ENCODE measurements at places on chromosomes 12 and 14.

DNA sequence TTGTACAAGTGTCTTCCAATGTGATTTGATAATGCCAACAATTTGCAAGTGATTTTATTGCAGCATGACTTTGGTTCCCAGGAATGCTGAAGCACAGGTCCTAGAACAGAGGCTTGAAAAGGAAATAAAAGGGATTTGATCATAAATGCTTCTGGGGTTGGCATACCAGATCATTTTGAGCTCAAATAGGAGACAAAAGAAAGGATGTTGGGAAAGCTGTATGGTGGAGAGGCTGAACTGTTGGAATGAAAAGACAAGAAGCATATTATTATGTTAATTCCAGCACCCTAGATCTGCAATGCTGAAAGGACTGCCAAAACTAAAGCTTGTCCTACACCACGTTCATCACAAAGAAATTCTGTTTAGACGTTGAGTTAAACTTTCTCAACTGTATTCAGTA is 143.1 kb downstream of the BICD1 start:
- DNase-seq: no peak

GRCh38 chr12:11870041-11870451 is 200.7 kb upstream of the BCL2L14 start:
- no peak for DNase-seq

GRCh38 chr12:108805136-108805535 is 52.2 kb downstream of the SSH1 start:
- DNase-seq: no peak

DNA sequence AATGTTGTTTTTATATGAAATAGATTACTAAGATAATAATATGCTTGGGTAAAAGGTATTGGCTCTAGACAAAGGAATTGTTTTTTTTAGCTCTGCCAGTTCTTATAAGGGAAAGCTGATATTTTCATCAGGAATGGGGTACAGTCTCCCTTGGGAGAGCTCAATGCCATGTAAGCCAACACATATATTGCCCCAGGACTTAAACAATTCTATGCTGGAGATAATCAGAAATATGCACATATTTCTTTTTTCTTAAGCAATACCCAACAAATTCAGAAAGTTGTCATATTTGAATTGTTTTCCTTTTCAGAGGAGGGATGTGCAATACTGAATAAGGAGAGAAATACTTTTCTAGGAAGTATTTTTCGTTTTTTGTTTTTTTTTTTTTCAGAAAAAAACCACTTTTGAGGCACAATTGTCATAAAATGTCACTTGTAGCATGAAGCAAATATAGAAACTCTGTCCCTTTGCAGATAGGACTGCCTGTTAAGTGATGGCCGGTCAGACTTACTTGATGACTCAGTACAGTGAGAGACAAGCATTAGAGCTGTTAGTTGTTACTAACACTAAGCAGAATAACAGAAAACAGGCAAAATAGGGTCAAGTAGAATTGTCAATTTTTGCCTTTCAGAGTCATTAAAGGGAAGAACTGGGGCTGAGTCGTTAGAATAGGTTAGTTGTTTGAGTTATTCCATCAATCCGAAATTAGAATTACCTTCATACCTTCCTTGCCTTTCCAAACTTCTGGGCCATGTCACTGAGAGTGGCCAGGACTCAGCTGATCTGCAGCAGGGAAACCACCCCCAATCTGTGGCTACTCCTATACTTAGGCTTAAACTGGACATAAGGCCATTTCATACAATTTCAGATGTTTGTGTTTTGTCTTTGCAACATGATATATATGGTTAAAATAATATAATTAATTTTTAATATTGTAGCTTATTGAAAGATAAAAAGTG is 168.1 kb downstream of the SLC38A4 start:
- DNase-seq: no peak

GRCh38 chr14:100536121-100536510 is 51.1 kb downstream of the BEGAIN start:
- no peak for DNase-seq

GRCh38 chr14:69237142-69237541 is 22.8 kb upstream of the GALNT16 start:
- no peak for DNase-seq

GRCh38 chr12:115097416-115097815 is 413.4 kb upstream of the TBX3 start:
- DNase-seq: no peak

- peak; percentile 90 for DNase-seq
Measured at GRCh38 chr14:55430024-55430690, 10.3 kb downstream of the TBPL2 start.

DNA sequence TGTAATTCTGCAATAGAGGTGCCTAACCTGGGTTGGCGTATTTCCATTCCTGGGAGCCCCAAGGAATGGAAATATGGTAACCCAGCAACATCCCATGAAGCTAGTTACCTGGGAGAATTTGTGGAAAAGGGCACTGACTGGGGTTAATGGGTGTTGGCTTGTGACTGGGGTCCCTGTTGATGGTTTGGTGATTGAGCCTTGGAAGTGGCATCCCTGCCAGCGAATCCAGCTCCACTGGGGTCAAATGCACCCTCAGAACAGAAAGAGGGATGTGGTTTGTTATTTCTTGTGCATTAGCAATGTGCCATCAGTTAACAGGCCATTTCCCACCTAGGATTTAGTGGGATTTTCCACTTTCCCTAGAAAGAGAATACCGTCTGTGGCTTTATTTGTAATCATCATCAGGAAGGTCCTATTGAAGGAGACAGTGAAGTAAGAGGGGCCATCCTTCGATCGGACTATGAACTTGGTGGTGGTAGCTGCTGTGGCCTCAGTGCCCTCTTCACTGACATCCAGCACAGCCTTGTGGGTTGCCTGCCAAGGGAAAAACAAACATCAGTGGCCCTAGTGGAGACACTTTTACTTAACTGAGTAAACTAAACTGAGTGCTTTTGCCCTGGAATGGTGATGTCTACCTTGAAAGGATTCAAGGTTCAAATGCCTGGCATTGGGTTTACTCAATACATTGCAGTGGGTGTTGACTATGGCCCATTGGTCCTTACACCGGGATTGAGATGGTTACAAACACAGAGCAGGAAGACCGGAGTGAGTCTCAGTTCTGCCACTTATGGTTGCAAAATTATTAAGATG is 10.4 kb upstream of the SERPINA11 start:
- DNase-seq: no peak

DNA sequence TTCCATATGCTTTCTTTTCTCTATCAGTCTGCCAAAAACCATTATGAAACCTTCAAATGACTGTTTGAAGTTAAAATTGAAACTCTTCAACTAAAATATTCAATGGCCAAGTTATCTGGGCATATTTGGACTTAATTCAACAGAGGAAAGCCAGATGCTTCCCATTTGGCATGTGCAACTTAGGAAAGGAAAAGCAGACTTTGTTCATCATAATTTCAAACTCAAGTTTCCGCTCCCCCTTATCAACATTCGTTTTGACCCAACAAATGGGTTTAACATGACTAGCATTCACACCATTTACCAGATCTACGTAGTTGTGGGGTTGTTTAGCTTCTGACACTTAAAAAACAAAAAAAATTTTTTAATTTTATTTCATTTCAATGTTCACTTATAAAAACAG is 75.7 kb downstream of the PLEKHG7 start:
- DNase-seq: no peak

DNA sequence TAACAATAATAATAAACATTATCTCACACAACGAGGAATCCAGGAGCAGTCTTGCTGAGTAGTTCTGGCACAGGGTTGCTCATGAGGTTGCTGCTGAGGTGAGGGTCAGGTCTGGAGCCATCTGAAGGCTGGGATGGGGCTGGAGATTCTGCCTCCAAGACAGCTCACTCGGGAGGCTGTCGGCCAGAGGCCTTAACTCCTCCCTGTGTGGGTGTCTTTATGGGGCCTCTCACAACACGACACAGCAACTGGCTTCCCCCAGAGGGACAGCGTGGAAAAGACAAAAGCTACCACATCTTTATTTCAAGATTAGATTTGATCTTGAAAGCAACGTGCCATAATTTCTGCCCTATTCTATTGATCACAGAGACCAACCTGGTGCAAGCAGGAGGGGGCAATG is 7.2 kb upstream of the CD4 start:
- peak; percentile 0 for DNase-seq

DNA sequence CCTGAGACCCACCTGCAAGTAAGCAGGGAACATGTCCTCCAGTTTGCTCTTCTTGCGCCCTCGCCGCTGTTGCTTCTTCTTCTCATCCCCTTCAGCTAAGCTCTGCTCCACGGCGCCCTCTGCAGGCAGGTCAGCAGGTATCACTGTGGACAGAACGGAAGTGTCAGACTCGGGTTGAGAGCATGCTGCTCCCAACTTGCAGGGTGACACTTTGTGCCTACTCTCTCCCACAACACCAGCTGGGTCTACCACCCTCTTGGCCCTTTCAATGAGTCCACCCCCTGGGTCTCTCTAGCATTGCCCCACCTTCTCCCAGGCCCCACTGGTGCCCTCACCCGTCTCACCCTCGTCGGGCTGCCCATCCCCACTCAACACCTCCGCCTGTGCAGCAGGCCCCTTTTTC is 16.7 kb downstream of the KMT2D start:
- peak; percentile 60 for DNase-seq

DNA sequence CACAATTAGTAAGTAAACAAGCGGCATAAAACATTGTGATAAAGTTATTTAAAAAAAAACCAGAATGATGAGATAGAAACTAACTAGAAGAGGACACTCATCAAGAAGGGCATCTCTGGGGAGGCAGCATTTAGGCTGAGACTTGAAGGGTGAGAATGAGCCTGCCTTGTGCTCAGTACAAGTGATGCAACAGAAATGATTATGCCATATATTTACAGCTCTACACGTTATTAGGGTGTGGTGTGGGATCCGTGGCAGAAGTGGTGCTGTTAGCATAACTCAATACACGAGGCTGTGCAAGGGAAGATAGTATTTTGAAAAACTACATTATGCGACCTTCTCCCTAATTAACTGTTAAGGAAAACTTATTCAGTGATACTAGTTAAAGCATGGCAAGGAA is 178.5 kb upstream of the ATF7IP start:
- no peak for DNase-seq

DNA sequence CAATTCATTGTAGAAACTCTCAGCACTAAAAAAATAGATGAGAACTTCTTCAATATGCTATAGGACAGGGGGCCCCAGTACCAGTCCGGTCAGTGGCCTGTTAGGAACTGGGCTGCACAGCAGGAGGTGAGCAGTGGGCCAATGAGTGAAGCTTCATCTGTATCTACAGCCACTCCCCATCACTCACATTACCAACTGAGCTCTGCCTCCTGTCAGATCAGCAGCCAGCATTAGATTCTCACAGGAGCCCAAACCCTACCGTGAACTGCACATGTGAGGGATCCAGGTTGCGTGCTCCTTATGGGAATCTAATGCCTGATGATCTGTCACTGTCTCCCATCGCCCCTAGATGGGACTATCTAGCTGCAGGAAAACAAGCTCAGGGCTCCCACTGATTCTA is 15.7 kb upstream of the ANO2 start:
- no peak for DNase-seq

DNA sequence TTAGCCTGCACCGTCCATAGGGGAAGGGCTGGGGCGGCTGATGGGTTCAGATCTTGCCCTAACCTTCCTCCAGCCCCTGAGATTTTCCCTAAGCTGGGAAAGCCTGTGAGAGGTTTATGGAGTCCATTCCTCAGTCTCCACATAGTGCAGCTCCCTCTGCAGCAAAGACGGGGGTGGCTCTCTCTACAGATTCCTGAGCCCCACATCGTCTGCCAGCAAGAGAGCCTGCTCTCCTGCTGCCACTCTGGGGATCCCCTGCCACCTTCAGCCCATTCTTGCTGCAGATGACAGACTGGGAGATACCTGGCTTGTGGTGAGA is 3.1 kb downstream of the SMIM41 start:
- no peak for DNase-seq

- no peak for DNase-seq
Measured at GRCh38 chr14:26113911-26114640, 483.8 kb downstream of the NOVA1 start.

DNA sequence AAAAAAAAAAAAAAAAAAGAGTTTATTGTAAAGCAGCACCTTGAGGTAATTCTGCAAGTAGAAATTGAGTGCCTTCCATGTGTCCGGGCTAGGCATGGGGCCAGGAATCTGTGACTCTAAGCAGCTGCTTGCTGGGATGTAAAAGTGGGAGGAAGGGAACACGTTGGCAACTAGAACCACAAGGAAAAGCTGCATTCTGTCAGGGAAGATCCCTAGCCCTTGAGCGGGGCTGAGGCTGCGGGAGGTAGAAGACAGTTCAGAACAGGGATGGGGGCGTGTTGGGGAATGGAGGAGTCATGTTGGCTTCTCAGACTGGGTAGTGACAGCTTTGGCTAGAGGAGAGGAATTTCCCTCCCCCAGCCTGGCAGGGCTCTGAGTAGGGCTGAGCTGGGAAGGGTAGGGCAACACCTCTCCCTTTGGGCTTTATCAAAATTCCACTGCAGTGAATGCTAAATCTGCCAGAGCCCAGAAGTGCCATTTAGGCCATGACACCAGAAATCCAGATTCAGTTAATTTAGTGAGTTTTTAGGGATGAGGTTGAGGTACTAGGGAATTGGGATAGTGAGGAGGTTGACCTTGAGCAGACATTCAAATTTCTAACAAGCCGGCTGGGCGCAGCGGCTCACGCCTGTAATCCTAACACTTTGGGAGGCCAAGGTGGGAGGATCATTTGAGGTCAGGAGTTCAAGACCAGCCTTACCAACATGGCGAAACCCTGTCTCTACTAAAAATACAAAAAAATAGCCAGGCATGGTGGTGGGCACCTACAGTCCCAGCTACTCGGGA is 3.4 kb upstream of the TRAFD1 start:
- DNase-seq: peak; percentile 84

DNA sequence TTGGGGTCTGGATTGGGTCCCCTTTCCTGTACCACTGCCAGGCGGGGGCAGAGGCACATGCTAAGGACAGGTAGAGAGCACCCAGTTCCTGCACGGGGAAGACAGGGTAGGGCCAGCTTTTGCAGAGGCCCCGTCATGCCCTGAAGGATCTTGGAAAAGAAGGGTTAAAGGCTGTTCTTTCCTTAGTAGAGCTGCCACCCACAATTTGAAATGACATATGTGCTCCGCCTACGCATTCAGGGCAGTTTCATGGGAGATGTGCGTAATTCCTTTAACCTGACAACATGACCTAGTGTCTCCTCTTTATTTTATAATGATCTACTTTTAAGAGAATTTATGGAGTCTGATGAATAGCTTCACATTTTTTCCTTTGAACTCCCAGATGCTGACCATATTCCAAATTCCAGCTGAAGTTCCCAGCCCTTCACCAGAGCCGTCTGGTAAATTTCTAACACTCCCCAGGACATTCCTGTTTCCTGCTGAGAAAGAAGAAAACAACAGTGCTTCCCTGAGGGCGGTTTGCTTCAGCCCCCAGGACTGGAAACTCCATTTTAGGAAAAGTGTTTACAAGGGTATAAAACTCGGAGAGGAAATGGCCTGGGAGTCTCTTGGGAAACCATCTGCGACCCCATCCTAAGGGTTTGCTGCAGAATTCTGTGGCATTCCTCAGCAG is 58.9 kb upstream of the PLEKHG3 start:
- DNase-seq: peak; percentile 86

- no peak for DNase-seq
Measured at GRCh38 chr12:57620936-57621496, 9.8 kb downstream of the ARHGEF25 start.

GRCh38 chr14:61113561-61114225 is 132.6 kb downstream of the SLC38A6 start:
- no peak for DNase-seq

GRCh38 chr12:123076604-123077297 is 74.1 kb downstream of the PITPNM2 start:
- DNase-seq: no peak

GRCh38 chr12:131105736-131106348 is 152.1 kb downstream of the ADGRD1 start:
- DNase-seq: peak; percentile 47

- DNase-seq: no peak
Measured at GRCh38 chr12:15851919-15852318, 30.3 kb upstream of the STRAP start.

GRCh38 chr12:57047981-57048380 is 1.9 kb downstream of the MYO1A start:
- DNase-seq: no peak

Data from stomach (tissue), 19 donors.